ENCODE measurements at places on chromosomes 3 and 15. TPM values are rescaled to one million over a fixed set of nuclear protein-coding genes. Genes with fewer than 3 reads are reported as not detected.

Gene PODXL2
- total RNA-seq = 9.4 TPM

DNA sequence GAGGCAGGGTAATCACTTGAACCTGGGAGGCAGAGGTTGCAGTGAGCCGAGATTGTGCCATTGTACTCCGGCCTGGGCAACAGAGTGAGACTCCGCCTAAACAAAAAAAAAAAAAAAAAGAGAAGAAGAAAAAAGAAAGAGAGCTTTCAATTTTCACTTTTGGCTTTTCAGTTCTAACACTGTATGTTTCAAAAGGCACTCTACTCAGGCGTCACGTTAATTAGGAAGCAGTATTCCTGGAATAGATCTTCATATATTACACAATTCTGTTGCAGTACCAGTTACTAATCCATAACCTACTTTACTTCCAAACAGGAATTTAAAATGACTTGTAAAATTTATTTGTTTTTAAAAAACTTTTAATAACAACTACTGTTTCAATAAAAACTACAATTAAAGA is 131.7 kb upstream of the PLXND1 start:
- DNase-seq = no peak

DNA sequence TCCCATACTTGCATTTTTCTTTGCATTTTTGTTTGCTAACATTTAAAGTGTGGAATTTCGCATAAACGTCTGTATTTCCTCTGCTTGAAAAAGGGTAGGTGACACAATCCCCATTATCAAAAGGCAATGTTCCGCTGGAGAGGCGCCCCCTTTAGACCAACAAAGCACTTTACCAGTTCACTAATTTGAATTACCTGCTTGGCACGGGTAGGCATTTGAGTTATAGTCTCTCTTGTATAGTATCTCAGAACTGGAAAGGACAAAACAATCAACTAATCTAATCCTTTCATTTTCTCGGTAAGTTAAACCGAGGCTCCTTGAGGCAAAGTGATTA is 775 bp upstream of the CCDC39 start:
- DNase-seq = peak; percentile 43

GRCh38 chr3:109643590-109643989 is 306.2 kb upstream of the DPPA4 start:
- no peak for DNase-seq

DNA sequence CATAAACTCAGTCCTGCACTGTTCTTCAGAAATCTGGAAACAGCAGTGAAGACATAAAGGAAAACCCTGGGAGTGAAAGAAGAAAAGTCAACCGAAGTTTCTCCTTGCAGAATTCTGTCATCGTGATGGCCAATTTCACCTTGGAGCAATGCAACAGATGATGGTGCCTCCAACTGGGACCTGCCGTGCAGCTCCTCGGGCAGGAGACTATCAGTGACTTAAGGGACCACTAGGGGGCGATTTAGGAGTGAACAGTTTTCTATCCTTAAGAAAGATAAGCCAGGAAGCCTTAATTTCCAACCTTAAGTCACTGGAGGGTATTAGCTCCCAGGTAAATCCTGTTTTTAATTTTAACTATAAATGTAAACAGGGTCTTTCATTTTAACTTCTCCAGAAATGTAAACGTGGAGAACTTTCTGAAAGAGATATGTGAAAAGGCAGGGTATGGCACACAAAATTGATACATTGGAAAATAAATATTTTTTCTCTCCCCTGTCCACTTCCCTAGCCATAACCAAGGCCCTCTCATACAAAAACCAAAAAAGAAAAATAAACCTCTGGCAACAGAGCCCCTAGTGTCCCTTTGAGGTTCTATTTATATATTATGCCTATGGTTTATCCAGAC is 116.3 kb downstream of the PDZRN3 start:
- peak; percentile 41 for DNase-seq

GRCh38 chr15:77715860-77716259 is 83.1 kb upstream of the LINGO1 start:
- no peak for DNase-seq

Gene LIPH
- total RNA-seq = 0.13 TPM

DNA sequence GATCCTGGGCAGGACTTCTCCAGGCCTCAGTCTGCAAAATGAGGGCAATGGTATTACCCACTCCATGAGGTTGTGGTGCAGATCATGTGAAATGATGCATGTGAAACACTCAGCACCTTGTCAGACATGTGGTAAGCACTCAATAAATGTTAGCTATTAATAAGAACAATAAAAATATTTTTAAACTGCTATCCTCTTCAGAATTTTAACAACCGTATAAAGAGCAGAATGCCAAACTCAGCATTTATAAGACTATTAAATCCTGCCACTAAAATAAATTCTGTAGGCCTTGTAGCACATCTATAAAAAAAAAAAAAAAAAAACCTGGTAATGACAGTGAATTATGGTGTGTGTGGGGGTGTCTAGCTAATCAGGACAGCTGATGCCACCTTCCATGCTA is 213.9 kb upstream of the UMPS start:
- DNase-seq = peak; percentile 22

DNA sequence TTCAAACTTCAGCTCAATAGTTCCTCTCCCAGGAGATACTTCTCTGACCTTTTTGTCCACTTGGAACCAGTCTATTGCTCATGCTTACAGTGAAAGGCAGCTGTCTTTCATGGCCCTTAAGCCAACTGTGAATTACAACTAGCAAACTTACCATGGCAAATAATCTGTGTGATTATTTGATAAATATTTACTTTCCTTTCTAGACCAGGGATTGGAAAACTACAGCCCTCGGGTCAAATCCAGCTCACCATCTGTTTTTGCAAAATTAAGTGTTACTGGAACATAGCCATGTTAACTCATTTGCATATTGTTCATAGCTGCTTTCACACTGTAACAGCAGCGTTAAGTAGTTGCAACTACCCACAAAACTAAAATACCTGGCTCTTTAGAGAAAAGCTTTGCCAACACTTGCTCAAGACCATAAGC is 289.1 kb upstream of the MCTP2 start:
- DNase-seq = no peak

Gene ADCY5
- 2.7 TPM for total RNA-seq

Gene RBP2
- total RNA-seq = not detected

DNA sequence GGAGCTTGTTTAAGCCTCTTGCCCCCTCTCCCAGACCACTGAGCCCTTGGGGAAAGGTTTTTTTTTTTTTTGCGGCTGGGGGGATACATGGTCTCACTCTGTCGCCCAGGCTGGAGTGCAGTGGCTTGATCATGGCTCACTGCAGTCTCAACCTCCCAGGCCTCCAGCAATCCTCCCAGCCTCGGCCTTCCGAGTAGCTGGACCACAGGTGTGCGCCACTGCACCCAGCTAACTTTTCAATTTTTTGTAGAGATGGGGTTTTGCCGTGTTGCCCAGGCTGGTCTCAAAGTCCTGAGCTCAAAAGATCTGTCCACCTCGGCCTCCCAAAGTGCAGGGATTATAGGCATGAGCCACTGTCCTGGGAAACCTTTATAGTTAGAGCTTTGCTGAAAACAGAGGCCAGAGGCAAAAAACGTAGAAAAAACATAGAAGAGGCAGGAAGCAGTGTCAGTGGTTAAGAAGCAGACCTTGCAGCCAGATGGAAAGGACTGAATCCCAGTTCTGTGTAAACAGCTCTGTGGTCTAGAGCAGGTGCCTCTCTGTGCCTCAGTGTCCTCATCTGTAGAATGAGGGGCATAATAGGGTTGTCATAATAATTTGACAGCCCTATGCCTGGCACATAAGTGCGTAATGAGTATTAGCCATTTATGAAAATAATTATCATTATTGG is 33.1 kb downstream of the CMTM7 start:
- no peak for DNase-seq

Gene AADAC
- total RNA-seq = not detected

Gene FSIP1
- total RNA-seq = 0.94 TPM

Gene PRRT3
- total RNA-seq = 8.5 TPM

Gene OR5K2
- not detected for total RNA-seq

DNA sequence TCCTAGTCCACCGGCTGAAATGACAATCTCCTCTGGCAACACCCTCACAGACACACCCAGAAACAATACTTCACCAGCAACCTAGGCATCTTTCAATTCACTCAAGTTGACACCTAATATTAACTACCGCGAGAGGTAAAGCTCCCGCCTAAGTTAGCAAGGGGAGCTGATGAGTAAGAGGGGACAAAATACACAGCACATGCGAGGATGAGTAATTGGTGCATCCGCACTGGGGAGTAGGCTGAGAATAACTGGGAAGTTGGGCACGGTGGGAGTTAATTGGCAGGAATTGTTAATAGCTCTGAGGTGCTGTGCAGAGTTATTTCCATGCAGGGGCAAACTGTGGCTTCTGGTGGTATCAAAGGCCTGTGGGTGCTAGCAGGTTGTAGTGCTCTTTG is 14.5 kb upstream of the PLD1 start:
- DNase-seq = no peak

DNA sequence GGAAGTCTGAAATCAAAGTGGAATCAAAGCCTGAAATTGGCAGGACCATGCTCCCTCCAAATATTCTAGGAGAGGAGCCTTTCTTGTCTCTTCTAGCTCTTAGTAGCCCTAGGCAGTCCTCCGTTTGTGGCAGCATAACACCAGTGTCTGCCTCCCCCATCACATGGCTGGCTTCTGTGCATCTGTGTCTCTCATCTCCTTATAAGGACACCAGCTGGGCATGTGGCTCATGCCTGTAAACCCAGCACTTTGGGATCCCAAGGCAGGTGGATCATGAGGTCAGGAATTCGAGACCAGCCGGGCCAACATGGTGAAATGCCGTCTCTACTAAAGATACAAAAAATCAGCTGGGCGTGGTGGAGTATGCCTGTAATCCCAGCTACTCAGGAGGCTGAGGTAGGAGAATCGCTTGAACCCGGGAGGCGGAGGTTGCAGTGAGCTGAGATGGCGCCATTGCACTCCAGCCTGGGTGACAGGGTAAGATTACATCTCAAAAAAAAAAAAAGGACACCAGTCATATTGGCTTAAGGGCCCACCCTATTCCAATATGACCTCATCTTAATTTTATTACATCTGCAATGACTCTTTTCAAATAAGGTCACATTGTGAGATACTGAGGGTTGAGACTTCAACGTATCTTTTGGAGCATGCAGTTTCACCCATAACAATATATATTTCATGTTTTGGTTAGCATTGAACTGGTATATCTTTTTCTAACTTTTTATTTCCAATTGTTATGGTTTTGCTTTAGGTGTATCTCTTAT is 148.0 kb upstream of the TPM1 start:
- DNase-seq = no peak

Gene CCR8
- total RNA-seq = not detected

Gene SPSB4
- total RNA-seq = not detected

Gene SI
- total RNA-seq = not detected

Gene ASB14
- not detected for total RNA-seq

DNA sequence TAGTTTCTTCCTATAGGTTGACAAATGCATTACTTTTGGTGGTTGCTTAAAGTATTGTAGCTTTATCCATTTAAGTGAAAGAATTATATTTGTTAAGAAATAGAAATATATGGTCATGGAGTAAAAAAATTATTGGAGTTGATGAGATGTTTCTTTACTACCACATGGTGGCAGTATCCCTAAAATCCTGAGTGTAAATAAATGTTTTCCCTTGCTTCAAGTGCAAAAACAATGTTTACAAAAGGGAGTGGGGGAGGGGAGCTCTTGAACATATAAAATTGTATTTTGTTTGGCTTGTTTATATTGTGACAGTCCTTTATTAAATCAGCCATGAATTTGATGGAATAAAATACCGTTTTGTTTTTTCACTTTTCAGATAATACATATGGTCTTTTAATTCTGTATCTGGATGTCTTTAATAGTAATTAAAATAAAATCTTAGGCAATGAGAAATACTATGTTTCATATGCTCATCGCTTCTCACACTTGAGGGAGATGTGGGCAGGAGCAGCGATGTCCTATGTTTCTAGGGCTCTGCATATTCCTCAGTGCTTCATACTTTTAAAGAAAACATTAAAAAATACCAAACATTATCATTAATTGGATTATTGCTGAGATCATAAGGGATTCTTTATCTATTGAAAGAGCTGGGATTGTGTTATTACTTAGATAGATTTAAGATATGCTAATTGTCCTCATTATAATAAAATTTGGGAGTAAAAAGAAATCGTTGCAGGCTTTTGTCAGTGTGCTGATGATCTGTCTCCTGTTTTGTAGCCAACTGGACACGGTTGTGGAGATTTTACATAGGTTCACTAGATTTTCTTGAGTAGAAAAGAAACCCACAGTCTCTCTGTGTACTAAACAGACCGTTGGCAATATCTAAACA is 349.7 kb downstream of the TUSC7 start:
- DNase-seq = no peak

DNA sequence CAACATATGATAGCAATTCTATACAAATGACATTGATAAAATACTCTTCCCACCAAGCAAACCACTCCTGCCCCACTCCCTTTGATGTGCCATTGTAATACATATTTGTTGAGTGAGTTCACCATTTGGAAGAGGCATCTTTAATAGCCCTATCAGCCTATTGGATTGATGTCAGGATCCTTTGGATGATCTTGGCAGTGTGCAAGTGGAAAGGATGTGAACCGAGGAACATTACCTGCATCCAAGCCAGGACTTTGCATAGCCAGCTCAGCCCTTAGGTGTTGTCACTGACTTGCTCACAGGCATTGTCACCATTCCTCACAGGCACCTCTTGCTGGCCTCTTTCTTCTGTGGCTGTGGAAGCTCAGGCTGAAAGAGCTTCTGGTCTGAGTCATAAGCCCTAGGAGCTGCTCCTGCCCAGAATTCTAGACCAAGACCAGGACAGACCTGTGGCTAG is 16.5 kb upstream of the TIMP4 start:
- no peak for DNase-seq

DNA sequence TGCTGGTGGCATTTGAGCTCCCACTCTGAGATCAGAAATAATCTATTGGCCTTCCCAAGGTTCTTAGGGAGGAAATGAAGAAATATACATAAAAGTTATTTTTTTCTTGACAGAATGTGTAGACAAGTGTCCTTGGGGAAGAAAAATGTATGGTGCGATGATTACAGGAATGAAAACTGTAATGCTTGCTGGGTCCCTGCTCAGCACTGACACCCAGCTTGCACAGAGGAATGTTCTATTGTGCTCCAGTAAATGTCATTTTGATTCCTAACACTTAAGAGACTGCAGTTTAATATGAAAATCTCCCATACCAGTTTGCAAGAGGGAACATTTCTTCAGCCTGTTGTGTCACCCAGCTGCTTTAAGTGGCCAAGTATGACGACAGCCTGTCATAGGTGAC is 271.3 kb upstream of the TPM1 start:
- DNase-seq = no peak

GRCh38 chr3:196636369-196637349 is 2.8 kb upstream of the NRROS start:
- no peak for DNase-seq

- DNase-seq = no peak
Observed at GRCh38 chr3:123111640-123112039, 44.8 kb downstream of the PDIA5 start.

DNA sequence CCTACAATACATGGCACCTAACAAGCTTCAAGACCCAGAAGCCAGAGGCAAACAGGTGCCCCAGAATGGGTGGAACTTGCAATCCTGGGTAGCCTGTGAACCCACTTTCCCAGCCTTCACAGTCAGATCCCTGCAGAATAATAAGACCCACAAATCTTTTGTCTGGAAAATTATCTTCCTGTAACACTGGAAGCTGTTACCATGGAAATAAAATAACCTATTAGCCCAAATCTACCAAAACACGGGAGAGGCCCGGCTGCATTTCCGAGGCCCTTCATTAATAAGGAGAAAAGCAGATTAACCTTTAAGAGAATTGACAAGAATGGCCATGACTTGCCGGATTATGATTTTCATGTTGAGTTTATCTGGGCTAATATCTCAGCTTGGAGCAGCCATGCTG is 256.1 kb upstream of the PROK2 start:
- DNase-seq = no peak
